ENCODE measurements at places on chromosomes 6 and 20. TPM values are rescaled to one million over a fixed set of nuclear protein-coding genes. Genes with fewer than 3 reads are reported as not detected.

The MTRF1L gene
- 7.3 TPM for total RNA-seq

DNA sequence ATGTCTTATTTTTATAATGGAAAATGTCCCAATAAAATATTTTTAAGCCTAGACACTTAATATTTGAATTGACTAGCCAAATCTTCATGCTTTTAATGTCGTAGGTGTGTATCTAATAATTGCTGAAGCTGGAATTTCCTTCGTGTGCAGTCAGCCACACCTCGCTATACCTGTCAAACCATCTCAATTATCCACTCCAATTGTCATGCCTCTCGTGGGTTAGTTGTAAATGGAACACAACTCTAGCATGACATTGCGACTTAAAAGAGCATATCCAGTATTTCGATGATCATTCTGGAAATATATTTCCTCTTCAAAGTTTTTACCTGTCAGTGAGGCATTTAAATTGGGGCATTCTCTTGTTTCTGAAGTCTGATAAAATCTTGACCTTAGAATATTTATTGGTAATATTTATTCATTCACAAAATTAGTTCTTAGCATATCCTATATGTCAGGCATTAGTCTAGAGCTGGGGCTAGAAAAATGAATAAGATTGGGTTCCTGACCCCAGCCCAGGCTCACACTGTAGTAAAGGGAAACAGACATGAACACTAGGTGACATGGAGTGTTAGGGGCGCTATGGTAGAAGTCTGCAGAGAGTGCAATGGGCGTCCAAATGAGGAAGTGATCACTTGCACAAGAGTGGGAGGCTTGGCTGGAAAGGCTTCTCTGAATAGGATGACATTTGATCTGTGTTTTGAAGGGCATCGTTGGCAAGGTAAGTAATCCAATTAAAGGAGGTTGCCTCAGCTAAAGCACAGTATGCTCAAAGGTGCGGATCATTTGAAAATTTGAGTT is 11.0 kb upstream of the CFAP206 start:
- no peak for DNase-seq
- H3K27ac ChIP-seq: no peak overlapping the region
- H3K27me3 ChIP-seq: no peaks in the 10 kb centered on the region
- no peaks in the 10 kb centered on the region for H3K4me1 ChIP-seq

GRCh38 chr6:125236536-125237327 is 65.0 kb downstream of the HDDC2 start:
- H3K36me3 ChIP-seq: peaks cover 26% of the 10 kb centered on the region
- no peak for DNase-seq
- H3K27me3 ChIP-seq: no peaks in the 10 kb centered on the region
- H3K27ac ChIP-seq: no peak overlapping the region
- H3K4me1 ChIP-seq: no peaks in the 10 kb centered on the region

DNA sequence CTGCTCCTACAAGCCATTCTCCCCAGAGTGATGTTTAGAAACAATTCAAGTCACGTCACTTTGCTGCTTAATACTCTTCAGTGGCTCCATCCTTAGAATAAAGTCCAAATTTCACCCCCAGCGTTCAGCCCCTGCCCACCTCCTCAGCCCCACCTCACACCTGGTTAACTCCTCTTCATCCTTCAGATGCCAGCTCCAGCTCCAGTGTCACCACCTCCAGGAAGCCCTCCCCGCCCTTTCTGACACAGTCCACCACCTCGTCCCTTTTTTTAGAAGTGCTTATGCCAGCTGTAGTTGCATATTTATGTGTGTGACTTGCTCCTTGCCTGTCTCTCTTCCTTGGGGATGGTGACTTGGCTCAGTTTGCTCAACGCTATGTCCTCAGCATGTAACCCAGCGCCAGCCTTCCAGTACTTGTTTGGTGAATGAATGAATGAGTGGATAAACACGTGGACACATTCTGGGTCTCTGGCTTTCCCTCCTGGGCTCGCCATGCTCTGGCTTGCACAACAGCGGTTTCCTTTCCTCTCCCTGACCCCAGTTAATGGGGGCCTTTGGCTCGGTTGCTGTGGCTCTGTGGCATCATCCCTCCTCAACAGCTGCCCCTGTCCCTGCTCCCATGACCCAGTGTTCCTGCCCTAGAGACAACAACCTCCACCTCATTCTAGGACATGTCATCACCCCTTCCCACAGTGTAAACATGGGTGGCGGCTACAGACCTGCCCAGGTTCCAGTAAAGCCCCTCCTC is 3.7 kb upstream of the IP6K3 start:
- H3K27me3 ChIP-seq: peaks cover 18% of the 10 kb centered on the region
- H3K4me3 ChIP-seq: no peak overlapping the region
- no peak overlapping the region for H3K27ac ChIP-seq
- no peak for DNase-seq
- H3K4me1 ChIP-seq: peaks cover 19% of the 10 kb centered on the region

The HLA-DMA gene
- 4.7 TPM for total RNA-seq

DNA sequence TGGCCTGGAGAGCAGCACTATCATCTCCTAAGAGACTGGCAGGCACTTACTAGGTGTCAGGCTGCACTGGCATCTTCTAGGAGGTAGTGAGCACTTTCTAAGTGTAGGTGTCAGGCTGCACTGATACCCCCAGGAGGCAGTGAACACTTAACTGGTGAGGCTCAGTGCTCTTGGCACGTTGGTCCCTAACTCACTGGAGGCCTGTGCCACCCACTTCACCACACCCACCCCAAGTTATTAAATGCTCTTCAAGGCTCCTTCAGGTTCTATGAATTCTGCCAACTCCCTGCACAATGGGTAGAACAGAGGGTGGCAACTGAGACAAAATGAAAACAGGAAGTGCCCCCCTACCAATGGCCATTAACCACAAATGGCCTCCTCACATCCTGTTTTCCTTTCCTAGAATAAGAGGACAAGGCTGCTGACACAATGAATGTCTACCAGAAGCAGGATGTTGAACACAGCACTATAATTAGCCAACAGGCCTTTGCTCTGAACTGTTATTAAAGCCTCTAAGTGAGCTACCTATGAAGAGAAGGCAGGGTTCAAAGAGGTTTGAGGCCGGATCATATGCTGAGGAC is 29.4 kb downstream of the NCOA5 start:
- peaks cover 17% of the 10 kb centered on the region for H3K4me1 ChIP-seq
- DNase-seq: no peak
- peak overlapping the region; percentile 44 for H3K27ac ChIP-seq
- peaks cover 30% of the 10 kb centered on the region for H3K36me3 ChIP-seq
- H3K27me3 ChIP-seq: no peaks in the 10 kb centered on the region

DNA sequence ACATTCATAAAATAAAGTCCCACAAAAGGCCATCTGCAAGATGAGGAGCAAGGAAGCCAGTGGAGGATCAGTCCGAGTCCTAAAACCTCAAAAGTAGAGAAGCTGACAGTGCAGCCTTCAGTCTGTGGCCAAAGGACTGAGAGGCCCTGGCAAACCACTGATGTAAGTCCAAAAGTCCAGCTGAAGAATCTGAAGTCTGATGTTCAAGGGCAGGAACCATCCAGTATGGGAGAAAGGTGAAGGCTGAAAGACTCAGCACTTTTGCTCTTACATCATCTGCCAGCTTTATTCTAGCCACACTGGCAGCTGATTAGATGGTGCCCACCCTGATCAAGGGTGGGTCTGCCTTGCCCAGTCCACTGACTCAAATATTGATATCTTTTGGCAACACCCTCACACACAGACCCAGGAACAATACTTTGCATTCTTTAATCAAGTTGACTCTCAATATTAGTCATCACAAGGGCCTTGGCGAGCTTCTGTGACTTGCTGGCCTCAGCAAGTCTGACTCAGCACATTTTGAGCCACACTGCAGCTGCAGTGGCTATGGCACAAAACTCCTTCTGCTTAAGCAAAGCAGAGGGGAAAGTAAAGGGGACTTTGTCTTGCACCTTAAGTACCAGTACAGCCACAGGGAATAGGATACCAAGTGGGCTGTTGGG is 1370.3 kb upstream of the CITED2 start:
- H3K4me3 ChIP-seq: no peak overlapping the region
- H3K36me3 ChIP-seq: no peaks in the 10 kb centered on the region
- no peak for DNase-seq

DNA sequence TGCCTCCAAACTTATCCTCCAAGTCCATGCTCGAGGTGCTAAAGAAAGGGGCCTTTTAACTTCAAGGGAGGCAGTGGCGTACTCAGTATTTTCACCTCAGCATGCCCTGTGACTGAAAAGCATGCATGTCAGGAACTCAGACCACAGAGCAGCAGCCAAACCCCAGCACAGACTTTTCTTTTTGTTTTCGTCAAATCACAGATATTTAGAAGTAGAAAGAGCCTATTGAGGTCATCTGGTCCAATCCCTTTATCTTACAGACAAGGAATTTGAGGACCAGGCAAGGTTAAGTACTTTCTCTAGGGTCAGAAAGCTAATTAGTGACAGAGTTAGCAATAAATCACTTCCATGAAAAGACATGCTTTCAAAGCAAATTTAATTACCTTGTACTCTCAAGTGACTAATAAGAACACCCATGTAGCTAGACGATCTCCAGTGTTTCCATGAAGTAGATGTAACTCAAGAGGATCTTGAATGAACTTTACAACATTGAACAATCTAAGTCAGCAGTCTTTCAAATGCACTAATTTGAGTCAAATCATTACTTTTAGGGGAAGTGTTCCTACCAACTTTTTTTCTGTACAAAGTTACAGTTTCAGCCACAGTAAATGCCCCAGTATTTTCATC is 35.9 kb downstream of the MOXD1 start:
- no peaks in the 10 kb centered on the region for H3K4me1 ChIP-seq
- H3K27ac ChIP-seq: no peak overlapping the region
- no peak for DNase-seq
- H3K27me3 ChIP-seq: no peaks in the 10 kb centered on the region

GRCh38 chr20:8425802-8426201 is 293.7 kb downstream of the PLCB1 start:
- no peak overlapping the region for H3K27ac ChIP-seq
- DNase-seq: no peak
- H3K4me3 ChIP-seq: no peak overlapping the region
- no peaks in the 10 kb centered on the region for H3K27me3 ChIP-seq
- peaks cover 3% of the 10 kb centered on the region for H3K4me1 ChIP-seq

GRCh38 chr6:125961117-125961516 is 4.5 kb downstream of the HINT3 start:
- H3K27ac ChIP-seq: no peak overlapping the region
- no peaks in the 10 kb centered on the region for H3K27me3 ChIP-seq
- H3K4me3 ChIP-seq: no peak overlapping the region
- peaks cover 9% of the 10 kb centered on the region for H3K36me3 ChIP-seq
- peaks cover 50% of the 10 kb centered on the region for H3K4me1 ChIP-seq
- DNase-seq: no peak

DNA sequence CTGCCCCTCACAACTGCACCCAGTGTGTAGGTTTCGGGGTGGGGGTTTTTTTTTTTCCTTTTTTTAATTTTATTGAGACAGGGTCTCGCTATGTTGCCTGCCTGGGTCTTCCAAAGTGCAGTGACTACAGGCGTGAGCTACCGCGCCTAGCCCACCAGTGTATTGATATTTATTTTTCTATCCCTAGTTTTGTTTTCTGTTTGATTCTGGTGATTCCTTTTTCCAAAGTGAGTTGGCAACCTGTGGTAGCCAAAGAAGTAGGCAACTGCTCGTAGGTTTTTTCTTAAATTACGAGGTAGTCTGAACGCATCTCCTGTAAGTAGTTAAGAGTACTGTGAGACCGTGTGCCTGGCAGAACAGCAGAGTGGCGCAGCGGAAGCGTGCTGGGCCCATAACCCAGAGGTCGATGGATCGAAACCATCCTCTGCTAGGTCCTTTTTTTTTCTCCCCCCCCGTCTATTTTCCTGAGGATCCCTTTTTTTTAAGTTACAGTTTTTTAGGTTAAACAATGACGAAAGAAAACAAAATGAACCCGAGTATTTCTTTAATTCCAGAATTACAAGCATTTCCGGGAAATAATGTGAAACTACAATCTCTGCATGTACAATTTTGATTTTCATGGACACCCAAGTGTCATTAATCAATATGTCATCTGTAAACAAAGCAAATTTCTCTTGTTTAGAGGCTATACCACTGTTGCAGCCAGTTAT is 78.7 kb upstream of the BTN3A2 start:
- peaks cover 7% of the 10 kb centered on the region for H3K4me1 ChIP-seq
- peak overlapping the region; percentile 74 for H3K4me3 ChIP-seq
- DNase-seq: no peak
- H3K27me3 ChIP-seq: no peaks in the 10 kb centered on the region
- H3K36me3 ChIP-seq: no peaks in the 10 kb centered on the region

DNA sequence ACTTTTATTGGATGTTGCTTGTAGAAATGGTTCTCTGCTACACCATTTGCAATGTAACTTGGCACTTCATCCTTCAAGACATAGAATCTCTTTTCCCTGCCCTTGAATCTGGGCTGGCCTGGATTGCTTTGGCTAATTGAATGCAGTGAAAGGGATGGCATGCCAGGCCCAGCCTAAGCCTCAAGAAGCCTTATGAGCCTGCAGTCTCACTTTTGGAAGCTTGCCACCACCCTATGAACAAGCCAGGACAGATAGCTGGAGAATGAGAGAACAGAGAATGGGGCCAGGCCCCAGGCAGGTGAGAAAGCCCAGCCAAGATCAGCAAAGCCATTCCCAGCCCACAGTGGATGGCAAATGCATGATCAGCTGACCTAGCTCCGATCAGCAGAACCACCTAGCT is 350.7 kb upstream of the RNF24 start:
- no peak overlapping the region for H3K27ac ChIP-seq
